ENCODE measurements at places on chromosomes 3 and 15. TPM values are rescaled to one million over a fixed set of nuclear protein-coding genes. Genes with fewer than 3 reads are reported as not detected.

- DNase-seq: no peak
- H3K4me3 ChIP-seq: no peak overlapping the region
- H3K27me3 ChIP-seq: peaks cover 51% of the 10 kb centered on the region
- H3K27ac ChIP-seq: no peak overlapping the region
Measured at GRCh38 chr3:127457094-127457475, 133.4 kb downstream of the TPRA1 start.

GRCh38 chr15:63226155-63226883 lies 36.9 kb downstream of the RAB8B start:
- no peaks in the 10 kb centered on the region for H3K36me3 ChIP-seq
- H3K4me1 ChIP-seq: peaks cover 24% of the 10 kb centered on the region
- H3K4me3 ChIP-seq: no peak overlapping the region
- no peak for DNase-seq
- no peak overlapping the region for H3K27ac ChIP-seq
- H3K27me3 ChIP-seq: no peaks in the 10 kb centered on the region

DNA sequence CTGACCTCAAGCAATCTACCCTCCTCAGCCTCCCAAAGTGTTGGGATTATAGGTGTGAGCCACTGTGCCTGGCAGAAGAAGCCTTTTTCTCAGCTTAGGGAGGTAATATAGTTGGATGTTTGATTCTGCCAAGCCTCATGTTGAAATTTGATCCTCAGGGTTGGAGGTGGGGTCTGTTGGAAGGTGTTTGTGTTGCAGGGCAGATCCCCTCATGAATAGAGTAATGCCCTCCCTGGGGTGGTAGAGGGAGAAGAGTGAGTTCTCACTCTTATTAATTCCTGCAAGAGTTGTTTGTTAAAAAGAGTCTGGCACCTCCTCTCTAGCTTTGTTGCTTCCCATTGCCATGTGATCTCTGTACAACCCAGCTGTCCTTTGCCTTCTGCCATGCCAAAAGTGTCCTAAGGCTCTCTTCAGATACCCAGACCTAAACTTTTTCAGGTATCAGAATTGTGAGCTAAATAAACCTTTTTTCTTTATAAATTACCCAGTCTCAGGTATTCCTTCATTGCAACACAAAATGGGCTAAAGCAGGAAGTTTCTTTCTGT lies 16.4 kb downstream of the NECTIN3 start:
- H3K4me3 ChIP-seq: no peak overlapping the region
- peaks cover 36% of the 10 kb centered on the region for H3K4me1 ChIP-seq
- no peak for DNase-seq
- H3K27me3 ChIP-seq: no peaks in the 10 kb centered on the region

DNA sequence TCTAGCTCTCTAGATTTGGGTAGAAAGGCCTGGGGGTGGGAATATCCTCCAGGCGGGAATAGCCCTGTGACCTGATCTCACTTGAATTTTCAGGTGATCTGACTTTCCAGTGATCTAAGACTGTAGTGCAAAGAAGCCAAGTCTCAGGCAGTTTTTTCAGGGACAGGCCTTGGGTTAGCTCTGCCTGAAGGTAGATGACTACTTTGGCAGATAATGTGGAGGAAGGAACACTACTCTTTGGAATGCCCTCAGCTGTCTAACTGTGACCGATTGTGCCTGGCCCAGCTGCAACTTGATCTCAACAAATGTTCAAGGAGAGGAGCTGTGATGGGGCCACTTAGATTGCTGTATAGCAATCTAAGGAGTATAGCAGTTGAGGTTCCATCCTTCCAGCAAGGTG lies 193.7 kb downstream of the TCF12 start:
- no peaks in the 10 kb centered on the region for H3K27me3 ChIP-seq
- no peaks in the 10 kb centered on the region for H3K4me1 ChIP-seq
- no peak for DNase-seq
- peaks cover 7% of the 10 kb centered on the region for H3K36me3 ChIP-seq
- no peak overlapping the region for H3K27ac ChIP-seq

- H3K4me1 ChIP-seq: peaks cover 33% of the 10 kb centered on the region
- no peaks in the 10 kb centered on the region for H3K36me3 ChIP-seq
- no peak overlapping the region for H3K4me3 ChIP-seq
- DNase-seq: no peak
- no peak overlapping the region for H3K27ac ChIP-seq
Measured at GRCh38 chr15:63327648-63328421, 50.4 kb downstream of the APH1B start.

DNA sequence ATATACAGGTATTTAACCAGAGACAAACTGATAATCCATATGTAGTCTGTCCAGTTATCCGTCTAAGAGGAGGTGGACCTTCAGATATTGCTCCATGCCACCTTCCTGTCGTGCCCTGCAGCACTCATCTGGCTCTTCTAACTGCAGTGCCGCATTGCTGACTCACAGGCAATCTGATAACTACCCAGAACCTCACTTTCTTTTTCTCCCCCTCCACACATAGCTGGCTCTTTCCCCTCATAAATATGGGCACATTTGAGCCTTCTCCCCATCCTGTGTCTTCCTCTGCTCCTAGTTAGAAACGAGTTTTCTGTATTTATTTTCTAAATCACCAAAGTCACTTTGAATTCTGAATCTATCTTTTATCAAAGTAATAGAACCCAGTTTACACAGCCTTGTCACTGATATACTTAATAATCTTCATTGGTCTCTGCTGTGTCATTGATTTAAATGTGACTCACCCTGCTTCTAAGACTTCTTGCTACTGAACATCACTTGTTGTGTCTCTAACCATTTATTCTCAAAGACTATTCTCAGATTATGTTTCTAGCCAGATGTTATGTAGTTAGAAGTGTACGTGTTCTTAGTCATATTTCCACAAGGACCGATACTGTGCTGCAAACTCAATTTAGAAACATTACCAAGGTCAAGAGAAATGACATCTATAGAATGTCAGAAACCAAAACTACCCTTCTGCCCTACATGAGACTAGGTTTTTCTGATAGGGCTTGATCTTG lies 17.4 kb upstream of the KCNMB2 start:
- peaks cover 7% of the 10 kb centered on the region for H3K4me1 ChIP-seq
- H3K27me3 ChIP-seq: no peaks in the 10 kb centered on the region
- no peak overlapping the region for H3K4me3 ChIP-seq
- H3K27ac ChIP-seq: no peak overlapping the region
- DNase-seq: no peak

GRCh38 chr3:42605546-42606173 lies 5.2 kb downstream of the NKTR start:
- H3K4me1 ChIP-seq: peaks cover 45% of the 10 kb centered on the region
- no peak overlapping the region for H3K4me3 ChIP-seq
- no peak for DNase-seq
- no peaks in the 10 kb centered on the region for H3K27me3 ChIP-seq
- H3K27ac ChIP-seq: no peak overlapping the region

DNA sequence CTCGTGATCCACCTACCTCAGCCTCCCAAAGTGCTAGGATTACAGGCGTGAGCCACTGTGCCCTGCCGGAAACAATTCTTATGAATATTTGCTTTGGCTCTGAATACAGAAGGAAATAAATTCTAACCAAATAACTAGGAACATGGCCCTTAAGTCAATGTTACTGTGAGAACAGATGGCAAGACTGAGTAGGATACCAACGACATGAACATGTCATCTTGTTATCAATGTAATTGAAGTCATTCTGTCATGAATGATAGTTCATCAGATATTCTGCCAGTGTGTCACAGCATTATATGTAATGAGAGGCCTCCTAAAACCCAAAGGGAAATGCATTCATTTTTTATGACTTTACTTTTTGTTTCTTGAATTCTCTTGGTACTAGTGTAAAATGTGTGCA lies 548.8 kb downstream of the MCTP2 start:
- H3K36me3 ChIP-seq: no peaks in the 10 kb centered on the region
- H3K4me3 ChIP-seq: no peak overlapping the region
- peaks cover 12% of the 10 kb centered on the region for H3K4me1 ChIP-seq
- DNase-seq: no peak

DNA sequence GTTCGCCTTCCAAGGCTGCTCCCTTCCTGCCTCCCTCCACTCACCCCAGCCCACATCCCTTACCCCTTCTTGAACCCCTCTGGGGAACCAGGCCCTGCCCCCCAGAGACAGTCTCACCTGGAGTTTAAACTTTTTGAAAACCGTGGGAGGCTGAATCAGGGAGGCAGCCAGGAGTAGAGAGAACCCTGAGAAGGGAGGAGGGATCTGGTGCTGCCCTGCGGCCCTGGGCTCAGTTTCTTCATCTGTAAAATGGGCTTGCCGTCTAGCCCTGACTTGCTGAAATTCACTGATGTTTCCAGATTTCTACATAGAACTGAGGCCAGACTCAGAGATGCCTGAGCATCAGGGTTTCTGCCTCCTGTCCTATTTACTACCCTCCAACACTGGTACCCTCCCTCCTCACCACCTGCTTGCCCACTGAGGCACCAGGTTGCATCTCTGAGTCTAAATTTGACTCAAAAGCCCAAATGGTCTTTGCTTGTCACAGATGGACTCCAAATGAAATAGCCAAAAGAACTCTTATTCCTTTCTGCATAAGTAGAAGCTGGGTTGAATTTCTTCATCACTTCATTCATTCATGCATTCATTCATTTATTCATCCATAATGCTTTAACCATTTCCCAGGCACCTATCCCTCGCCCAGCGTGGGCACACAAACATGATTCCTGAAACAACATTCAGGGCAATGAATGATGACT lies 11.9 kb upstream of the STRA6 start:
- peaks cover 75% of the 10 kb centered on the region for H3K4me1 ChIP-seq
- no peak for DNase-seq
- H3K27me3 ChIP-seq: no peaks in the 10 kb centered on the region
- H3K4me3 ChIP-seq: peak overlapping the region; percentile 84

GRCh38 chr3:17076940-17077605 lies 192.3 kb downstream of the PLCL2 start:
- no peaks in the 10 kb centered on the region for H3K27me3 ChIP-seq
- H3K36me3 ChIP-seq: peaks cover 8% of the 10 kb centered on the region
- no peak overlapping the region for H3K4me3 ChIP-seq
- H3K27ac ChIP-seq: no peak overlapping the region

DNA sequence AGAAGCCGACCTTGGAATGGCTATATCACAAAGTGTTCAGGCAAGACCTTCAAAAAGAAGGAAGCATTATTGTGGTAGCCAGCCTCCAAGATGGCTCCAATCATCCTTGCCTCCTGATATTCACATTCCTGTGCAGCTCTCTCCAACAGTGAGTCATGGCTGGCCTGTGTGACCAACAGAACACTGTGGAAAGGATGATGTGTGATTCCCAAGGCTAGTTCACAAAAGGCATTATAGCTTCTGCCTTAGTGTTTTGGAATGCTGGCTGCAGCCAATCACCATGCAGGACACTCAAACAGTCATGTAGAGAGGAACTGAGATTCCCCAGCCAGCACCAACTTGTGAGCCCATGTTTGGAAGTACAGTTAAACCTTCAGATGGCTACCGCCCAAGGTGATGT lies 102.6 kb downstream of the EFL1 start:
- H3K27me3 ChIP-seq: no peaks in the 10 kb centered on the region
- no peak overlapping the region for H3K4me3 ChIP-seq
- peaks cover 20% of the 10 kb centered on the region for H3K36me3 ChIP-seq
- no peak for DNase-seq

GRCh38 chr3:52841211-52841980 lies 6.6 kb upstream of the MUSTN1 start:
- H3K36me3 ChIP-seq: peaks cover 3% of the 10 kb centered on the region
- H3K27ac ChIP-seq: peak overlapping the region; percentile 78
- peak overlapping the region; percentile 51 for H3K4me3 ChIP-seq
- H3K27me3 ChIP-seq: no peaks in the 10 kb centered on the region
- peaks cover 44% of the 10 kb centered on the region for H3K4me1 ChIP-seq
- no peak for DNase-seq

GRCh38 chr3:192916371-192917027 lies 1.2 kb downstream of the MB21D2 start:
- peak overlapping the region; percentile 100 for H3K4me3 ChIP-seq
- H3K27ac ChIP-seq: peak overlapping the region; percentile 91
- H3K36me3 ChIP-seq: no peaks in the 10 kb centered on the region
- peaks cover 26% of the 10 kb centered on the region for H3K4me1 ChIP-seq

DNA sequence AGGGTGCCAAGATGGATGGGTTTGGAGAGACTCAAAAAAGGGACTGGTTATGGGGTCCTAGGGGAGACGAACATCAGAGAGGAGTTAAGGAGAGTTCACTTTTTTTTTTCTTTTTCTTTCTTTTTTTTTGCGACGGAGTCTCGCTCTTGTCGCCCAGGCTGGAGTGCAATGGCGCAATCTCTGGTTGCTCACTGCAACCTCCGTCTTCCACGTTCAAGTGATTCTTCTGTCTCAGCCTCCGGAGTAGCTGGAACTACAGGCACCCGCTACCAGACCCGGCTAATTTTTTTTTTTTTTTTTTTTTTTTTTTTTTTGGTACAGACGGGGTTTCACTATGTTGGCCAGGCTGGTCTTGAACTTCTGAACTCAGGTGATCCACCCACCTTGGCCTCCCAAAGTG lies 1.2 kb downstream of the SPINT1 start:
- H3K27me3 ChIP-seq: peaks cover 75% of the 10 kb centered on the region
- peak overlapping the region; percentile 76 for H3K4me3 ChIP-seq
- no peak for DNase-seq
- no peak overlapping the region for H3K27ac ChIP-seq

The CPLX3 gene
- not detected for total RNA-seq

The CELF6 gene
- total RNA-seq: 1.1 TPM

The GP9 gene
- not detected for total RNA-seq

The GOLGA8J gene
- total RNA-seq: 0.54 TPM
